ENCODE measurements at places on chromosomes 5 and 9.

DNA sequence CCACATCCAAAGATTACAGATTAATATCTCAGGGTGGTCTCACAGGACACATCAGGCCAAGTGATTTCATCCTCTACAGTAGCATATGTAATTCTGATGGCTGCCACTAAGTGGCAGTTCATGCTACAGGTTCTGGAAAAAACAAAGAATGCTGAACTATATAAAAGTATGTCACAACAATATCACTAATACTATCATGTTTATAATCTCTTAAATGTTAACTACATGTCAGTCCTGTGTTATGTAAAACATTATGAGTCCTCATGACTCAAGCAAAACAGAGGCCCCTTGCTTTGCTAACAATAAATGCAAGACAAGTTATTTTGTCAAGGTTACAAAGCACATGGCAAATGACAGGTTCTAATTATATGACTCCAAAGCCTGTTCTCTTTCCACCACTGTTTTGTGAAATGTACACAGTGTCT, 233.2 kb downstream of the FBXL17 start:
- DNase-seq: peak; percentile 3

DNA sequence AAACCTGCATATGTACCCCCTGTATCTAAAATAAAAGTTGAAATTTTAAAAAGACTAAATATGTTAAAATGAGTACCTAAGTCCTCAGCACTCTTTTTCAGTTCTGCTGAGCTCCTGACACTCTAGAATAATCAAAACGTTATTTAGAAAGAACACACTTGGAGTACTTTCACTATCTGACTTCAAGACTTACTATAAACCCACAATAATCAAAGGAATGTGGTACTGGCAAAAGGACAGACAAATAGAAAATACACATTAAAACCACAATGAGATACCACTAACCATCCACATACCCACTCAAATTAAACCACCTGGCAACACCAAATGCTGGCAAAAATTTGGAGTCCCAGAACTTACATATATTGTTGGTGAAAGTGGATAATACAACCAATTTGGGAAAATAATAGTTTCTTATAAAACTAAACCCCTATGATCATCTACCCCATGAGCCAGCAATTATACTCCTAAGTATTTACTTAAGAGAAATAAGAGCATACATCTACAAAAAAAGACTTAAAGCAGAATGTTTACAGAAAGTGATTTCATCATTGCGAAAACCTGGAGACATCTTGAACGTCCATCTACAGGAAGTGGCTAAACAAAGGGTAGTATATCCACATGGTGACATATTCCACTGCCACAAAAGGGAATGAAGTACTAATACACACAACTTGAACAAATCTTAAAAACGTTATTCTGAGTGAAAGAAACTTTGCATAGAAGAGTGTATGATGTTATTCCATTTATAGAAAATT, 12.8 kb upstream of the PRSS3 start:
- peak; percentile 59 for DNase-seq

DNA sequence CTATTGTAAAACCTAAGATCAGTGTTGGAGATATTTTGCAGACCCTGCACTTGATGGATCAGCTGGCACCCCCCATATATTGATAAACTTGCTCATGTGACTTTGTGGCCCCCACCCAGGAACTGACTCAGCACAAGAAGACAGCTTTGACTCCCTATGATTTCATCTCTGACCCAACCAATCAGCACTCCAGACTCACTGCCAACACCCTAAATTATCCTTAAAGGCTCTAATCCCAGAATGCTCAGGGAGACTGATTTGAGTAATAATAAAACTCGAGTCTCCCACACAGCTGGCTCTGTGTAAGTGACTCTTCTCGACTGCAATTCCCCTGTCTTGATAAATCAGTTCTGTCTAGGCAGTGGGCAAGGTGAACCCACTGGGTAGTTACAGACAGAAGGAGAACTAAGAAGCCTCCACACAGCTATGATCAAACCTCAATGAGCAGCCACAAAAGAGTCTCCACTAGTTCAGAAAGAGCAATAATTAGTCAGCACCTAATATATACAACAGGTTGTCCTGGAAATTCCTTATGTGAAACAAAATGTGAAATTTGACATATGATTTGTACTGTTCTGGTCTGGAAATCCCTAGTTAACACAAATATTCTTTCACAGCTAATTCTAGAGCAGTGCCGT, 52.2 kb downstream of the ACTL7B start:
- no peak for DNase-seq

GRCh38 chr5:5364932-5365331, 57.5 kb upstream of the ICE1 start:
- no peak for DNase-seq

DNA sequence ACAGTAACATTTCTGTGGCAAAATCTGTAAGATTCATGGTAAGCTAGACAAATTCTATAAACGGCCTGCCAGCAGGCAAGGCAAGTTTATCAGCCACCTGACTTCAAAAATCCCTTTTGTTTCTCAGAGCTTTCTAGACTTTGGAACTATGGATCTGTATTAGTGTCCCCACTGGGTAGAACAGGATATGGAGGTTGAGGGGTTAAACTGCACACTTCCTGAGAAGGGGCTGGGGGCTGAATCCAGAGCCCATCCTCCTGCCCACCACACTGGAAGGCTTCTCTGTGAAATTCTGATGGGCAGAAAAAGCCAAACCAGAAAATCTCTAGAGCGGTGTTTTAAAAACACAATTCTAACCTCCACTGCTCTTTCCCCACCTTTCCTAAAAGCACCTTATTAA, 128.7 kb downstream of the ENTREP1 start:
- DNase-seq: no peak

DNA sequence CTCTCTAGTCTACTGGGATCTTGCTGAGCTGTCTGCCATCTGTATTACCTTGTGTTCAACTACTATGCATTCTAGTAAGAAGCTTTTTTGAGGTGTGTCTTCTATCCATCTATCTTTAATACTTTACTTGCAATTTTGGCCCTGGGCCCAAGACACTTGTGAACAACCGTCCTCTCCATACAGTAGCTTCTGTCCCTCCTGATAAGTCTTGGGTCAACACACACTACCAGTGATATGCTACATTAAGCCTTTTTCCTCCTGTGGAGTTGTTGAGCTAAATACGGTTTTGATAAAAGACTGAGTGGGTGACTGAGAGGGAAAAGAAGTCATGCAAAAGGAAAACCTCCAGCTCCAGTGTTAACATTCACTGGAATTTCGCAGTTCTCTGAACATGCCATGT, 133.3 kb upstream of the PCA3 start:
- DNase-seq: no peak

Measured in RPMI7951 (cell line).